Mesothelial cell of epicardium (in vitro differentiated cells): ENCODE measurements at places on chromosomes 2 and 18.

GRCh38 chr2:232502911-232503808, 15.5 kb upstream of the ECEL1 start:
- DNase-seq: no peak

- no peak for DNase-seq
Measured at GRCh38 chr2:217740178-217740577, 262.6 kb downstream of the TNS1 start.

DNA sequence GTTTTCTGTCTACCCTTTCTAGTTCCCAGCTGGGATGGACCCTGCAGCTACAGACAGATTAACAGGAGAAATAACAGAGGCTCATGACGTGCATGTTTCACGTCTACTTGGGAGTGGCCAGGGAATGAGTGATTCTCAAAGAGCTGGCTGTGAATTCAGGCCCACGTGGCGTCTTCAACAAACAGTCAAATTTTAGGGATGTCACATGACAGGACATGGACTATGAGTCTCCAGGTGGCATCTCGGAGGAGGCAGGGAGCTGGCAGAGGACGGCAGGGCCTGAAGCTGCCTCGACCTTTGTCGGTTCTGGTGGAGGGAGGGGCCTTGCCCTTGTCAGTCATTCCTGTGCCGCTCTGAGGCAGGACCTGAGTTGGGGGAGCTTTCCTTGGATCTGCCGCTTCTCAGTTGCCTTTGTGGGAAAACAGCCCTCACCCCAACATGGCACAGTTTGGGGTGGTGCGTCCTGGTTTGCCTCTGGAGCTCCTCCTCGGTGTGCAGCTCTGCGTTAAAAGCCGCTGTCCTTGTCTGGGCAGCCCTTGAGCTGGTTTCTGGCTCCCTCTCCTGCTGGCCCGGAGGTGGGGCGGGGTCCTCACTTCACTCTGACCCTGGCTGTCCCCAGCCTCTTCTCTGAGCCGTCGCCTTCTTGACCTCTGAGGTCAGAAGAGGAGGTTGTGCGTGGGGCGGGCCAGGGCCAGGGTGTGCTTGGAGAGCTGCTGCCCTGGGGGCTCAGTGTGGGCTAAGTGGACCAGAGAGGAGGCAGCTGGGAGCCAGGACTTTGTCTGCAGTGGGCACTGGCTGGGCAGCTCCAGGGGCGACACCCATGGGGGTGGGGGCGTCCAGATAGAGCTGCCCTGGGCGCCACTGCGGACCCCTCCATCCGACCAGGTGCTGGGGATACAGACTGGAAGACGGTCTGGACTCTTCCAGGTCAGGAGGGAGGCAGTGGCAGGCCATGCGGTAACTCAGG, 12.1 kb upstream of the GAL3ST2 start:
- no peak for DNase-seq

- no peak for DNase-seq
Measured at GRCh38 chr2:158808426-158808825, 13.3 kb downstream of the DAPL1 start.

DNA sequence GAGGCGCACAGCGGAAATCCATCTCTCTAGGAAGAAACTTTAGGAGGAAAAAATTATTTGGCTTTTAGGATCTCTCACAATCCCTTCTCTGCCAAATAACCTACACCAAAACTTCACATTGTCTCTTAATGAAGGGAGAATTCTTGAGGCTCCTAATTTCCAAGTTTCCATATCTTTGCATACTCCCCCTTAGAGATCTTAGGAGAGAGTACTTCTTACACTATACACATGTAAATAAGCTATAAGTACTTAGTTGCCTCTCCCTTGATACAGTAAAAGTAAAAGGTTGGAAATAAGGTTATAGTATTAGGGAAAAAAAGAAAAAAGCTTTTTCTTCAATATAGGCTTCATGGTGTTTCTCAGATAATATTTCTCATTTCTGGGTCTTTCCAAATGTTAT, 596.7 kb downstream of the SATB2 start:
- no peak for DNase-seq

- no peak for DNase-seq
Measured at GRCh38 chr2:19474128-19474527, 115.7 kb upstream of the OSR1 start.

- DNase-seq: no peak
Measured at GRCh38 chr2:238772635-238773297, 75.1 kb upstream of the TWIST2 start.

- DNase-seq: no peak
Measured at GRCh38 chr2:146734042-146734820, 1110.6 kb upstream of the ACVR2A start.

- no peak for DNase-seq
Measured at GRCh38 chr2:42923580-42924417, 131.4 kb upstream of the HAAO start.

DNA sequence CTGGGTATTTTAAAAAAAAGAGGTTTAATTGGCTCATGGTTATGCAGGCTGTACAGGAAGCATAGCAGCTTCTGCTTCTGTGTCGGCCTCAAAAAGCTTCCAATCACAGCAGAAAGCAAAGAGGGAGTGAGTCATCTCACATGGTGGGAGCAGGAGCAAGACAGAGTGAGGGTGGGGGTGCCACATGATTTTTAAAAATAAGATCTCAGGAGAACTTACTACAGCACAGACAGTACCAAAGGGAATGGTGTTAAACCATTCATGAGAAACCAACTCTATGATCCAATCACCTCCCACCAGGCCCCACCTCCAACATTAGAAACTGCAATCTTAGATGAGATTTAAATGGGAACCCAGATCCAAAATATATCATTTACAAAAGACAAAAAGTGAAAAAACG, 14.6 kb downstream of the ZNF519 start:
- no peak for DNase-seq

- DNase-seq: no peak
Measured at GRCh38 chr2:129396980-129397599, 582.4 kb upstream of the RAB6C start.

- DNase-seq: no peak
Measured at GRCh38 chr2:226228080-226228479, 571.5 kb downstream of the IRS1 start.

- DNase-seq: no peak
Measured at GRCh38 chr2:18993756-18994338, 364.6 kb downstream of the OSR1 start.

DNA sequence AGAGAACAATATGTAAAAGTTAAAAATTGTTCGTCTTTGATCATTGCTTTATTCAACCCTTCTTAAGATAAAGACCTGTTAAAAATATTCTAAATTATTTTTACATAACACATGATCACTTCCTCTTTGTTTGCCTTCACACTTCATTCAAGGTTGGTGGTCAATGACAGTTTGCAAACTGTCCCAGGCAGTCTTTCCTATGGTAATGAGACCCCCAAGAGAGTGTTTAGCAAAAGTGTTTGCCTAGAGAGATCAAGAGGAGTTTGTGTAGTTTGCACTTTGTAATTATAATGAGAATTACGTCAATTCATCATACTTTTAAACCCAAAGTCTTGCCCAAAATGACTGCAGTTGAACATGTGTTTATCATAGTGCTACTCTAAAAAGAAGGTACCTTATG, 77.2 kb upstream of the ABCA12 start:
- DNase-seq: no peak

GRCh38 chr2:14336759-14337382, 295.6 kb upstream of the LRATD1 start:
- no peak for DNase-seq

DNA sequence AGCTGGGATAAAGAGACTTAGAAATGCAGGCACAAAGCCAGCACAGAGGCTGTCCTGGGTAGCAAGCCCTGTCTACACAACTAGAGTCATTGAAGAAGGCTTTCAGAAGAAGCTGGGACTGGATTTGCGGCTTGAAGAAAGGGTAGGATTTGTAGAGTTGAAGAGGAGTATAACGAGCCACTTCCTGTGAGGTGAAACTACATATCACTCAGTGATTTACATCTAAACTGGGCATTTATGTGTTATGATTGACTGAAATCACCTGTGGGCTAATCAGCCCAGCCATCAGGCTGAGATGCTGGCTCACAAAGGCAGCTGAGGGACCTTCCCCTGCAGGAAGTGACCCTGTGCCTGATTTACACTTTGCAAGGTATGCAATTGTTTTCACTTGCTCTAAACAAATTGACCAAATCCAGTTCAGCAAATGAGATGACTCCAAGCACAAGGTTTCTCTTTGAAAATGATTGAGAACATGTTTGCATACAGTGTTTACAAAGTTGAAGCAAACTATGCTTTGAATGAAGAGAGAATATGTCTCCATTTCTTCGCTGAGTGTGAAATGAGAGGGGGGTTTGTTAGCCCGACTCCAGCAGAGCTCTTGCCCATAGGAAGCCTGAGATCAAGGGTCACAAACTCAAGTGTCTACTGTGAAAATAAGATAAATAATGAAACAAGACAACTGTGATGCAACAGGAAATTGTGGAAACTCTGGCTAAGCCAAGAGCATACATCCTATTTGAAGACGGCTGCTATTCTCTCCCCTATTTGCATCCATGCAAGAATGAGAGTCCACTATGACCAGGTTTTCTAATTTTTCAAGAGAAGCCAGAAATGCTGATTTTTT, 69.3 kb upstream of the HK2 start:
- no peak for DNase-seq

DNA sequence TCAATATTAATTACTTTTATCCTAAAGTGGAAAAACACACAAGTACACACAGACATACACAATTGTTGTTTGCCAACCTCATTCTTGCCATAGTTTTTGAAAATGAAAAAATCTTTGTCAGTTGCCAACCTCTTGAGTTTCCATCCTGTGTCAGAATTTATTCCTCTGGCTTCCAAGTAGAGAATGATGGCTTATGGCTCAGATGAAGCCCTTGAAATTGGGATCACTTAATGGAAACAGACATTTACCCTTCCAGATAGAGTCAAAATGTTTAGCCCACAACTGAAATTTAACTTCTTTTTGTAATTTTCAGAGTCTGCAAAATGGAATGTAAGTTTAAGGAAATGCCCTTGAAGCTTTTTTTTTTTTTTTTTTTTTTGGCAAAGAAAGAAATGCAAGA, 321.6 kb upstream of the TNP1 start:
- DNase-seq: no peak

GRCh38 chr2:179657068-179657595, 204.3 kb downstream of the ZNF385B start:
- no peak for DNase-seq

DNA sequence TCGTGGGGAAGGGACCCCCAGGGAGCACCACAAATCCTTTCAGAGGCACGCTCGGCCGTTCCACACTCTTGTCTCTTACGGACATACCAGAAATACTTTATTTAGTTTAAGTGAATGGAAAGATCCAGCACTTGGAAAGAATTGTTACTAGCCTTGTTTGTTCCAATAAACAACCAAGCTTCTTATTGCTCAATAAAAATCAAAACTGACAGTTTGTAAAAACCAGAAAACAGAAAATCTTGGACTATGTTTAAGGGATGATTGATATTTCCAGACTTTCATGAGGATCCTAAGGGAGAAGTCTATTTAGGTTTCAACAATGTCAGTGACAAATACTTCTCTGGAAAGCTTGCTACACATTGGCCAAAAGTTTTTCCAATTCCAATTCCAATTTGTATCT, 31.6 kb upstream of the CCBE1 start:
- DNase-seq: no peak

DNA sequence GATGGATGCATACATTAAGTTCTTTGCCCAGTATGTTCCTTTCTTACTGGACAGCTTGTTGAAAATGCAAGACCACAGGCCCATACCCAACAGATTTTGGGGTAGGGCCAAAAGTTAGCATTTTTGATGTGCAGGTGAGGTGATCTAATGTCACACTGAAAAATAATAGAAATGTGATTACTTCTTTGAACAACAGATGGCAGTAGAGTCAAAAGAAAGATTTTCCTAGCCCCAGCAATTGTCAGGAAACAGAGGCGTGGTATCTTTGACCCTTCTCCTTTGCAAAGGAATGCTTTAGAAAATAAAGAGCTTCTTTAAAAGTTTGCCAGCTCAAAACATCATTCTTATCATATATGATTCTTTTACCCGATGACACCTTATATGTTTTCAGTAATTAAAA, 343.6 kb upstream of the SYT4 start:
- DNase-seq: no peak

DNA sequence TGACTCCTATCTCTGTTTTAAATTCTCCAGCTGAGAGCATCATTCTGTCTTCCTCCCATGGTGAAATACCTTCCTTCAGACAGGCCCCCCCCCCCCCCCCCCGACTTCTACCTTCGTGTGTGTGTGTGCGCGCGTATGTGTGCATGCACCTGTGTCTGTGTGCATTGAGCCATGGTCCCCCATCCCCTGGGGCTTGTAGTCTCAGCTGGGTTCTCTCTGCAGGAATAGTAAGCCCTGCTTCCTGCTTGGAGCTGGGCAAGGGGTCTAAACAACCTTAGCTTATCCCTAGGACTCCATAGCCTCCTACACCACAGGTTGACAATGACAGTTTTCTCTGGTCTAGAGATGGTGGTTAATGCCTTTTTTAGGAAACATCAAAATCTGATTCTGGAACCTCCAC, 427.5 kb upstream of the KLHL29 start:
- DNase-seq: no peak

DNA sequence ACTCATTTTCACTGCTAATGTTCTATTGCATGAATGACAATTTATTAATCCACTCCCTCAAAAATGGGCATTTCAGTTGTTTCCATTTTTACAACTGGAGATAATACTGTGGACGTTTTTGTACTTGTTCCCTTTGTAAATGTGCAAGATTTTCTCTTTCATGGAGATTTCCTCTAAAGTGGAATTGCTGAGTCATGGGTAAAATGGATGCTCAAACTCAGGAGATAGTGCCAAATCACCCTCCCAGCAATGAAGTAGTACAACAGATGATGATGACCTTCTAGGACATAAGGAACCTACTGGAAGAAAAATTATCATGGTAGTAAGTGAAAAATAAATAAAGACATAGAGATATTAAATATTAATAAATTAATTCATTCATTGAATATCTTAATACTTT, 460.8 kb upstream of the CHST9 start:
- no peak for DNase-seq

DNA sequence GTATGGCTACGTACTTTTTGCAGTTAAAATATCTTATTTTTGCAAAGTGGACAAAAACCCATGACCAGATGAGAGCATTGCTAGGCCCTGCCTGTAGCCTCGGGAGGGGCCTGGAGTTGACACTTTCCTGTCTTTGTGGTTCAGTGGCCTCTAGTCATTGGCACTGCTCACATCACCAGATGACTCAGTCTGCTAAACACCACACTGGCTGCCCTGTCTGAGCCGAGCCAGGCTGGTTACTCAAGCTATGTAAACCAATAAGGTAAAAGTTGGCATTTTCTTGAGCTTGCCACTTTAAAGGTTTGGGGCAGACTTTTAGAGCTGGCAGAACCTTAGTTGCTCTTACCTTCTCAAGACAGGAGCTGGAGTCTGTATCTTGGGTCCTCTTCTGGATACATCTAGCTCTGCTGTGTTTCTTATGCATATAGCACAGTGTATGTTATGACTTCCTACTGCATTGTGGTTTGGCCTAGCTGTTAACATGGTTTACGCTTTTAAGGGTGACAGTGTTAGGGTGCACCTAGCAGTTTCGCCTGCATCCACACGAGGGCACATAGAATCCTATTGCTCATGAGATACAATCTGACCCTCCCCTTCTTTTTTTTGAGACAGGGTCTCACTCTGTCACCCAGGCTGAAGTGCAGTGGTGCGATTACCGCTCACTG, 76.4 kb downstream of the AP1S3 start:
- no peak for DNase-seq

GRCh38 chr2:200603972-200604371, 18.2 kb downstream of the AOX1 start:
- no peak for DNase-seq

- no peak for DNase-seq
Measured at GRCh38 chr18:4587204-4587603, 132.1 kb upstream of the DLGAP1 start.

- DNase-seq: no peak
Measured at GRCh38 chr2:219951099-219951498, 323.7 kb downstream of the SLC4A3 start.
